Activated gamma-delta T cell (primary cell): ENCODE measurements at places on chromosomes 11 and 22.

GRCh38 chr11:126545057-126545555, 189.6 kb downstream of the ST3GAL4 start:
- DNase-seq: no peak

- DNase-seq: no peak
These were observed 4.4 kb downstream of the EXPH5 start for GRCh38 chr11:108589136-108589535.

DNA sequence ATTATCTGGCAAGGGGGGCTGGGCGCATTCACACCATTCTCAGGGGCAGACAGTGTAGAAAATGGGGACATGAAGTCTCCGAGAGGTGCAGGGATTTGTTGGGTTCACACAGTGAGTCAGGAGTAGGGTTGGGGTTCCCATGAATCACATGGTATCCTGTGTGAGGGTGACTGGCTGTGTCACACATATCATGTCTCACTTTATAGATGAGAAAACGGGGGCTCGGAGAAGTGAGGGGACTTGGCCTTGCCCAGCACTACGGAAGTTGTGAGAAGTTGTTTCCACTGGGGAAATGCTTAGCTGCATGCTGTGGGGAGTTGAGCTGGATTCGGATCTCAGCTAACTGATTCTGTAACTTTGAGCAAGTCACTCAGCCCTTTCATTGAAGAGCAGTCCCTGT, 4.2 kb downstream of the GAL3ST3 start:
- no peak for DNase-seq

DNA sequence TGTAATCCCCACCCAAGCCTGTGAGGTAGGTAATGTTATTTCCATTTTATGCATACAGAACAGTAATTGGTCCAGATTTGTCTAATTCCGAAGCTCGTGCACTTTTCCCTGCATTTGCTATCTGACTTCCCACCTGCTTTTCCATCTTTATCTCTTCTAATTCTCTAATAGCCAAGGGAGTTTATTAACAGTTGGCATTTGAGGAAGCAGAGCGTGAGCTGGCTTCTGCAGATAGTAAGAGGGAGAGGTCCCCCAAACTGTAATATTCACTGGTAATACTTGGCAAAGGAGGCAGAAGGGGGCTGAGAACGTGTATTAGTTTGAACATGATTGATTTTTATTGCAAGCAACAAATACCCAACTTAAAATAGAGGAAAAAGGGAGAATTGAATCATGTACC, 110.8 kb upstream of the SPON1 start:
- DNase-seq: no peak

- DNase-seq: no peak
These were observed 4.6 kb downstream of the TECTA start for GRCh38 chr11:121105481-121106195.

GRCh38 chr11:118924591-118925585, 838 bp downstream of the BCL9L start:
- no peak for DNase-seq

GRCh38 chr11:57493507-57494503, 21.7 kb downstream of the SLC43A1 start:
- no peak for DNase-seq

- no peak for DNase-seq
These were observed 236.3 kb downstream of the CADM1 start for GRCh38 chr11:115267871-115268270.

DNA sequence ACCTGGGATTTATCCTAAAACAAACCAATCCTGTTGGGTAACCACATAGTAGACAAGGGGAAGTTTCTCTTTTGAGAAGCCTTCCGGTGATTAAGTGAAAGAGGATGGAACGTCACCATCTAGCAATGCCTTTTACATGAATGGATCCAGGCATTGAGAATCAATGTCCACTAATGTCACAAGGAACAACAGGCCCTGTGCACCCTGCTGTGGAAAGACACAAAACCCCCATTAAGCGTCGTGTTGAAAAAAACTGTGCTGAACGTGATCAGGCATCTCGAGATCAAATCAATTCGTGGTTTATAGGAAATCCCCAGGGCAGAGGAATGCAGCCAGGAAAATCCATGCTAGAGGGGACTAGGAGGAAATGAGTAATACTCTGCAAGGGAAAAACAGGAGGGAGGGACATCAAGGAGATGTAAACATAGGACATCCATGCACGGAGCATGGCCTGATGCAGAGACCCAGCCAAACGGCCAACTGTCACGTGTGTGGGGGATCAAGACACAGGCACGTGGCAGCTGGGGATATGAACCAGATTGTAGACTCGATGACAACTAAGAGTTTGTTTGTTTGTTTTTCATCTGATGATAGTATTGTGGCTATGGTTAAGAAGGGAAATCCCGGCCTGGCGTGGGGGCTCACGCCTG, 38.6 kb upstream of the CARS1 start:
- DNase-seq: no peak

DNA sequence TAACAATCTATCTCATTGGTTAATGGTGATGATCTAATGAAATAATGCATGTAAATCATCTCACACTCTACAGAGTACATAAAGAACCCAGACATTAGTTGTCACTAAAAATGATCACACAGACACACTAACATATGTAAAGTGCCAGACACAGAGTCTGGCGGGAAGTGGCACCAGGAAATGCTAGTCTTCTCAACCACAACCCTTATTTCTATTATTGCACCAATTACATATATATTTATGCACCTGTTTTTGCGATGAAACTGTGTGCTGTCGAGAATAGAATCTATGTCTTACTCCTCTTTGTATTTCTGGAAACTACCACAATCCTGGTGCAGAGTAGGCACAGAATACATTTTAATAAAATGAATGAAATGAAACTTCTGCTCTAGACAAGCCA, 25.9 kb upstream of the POU2AF3 start:
- DNase-seq: no peak

DNA sequence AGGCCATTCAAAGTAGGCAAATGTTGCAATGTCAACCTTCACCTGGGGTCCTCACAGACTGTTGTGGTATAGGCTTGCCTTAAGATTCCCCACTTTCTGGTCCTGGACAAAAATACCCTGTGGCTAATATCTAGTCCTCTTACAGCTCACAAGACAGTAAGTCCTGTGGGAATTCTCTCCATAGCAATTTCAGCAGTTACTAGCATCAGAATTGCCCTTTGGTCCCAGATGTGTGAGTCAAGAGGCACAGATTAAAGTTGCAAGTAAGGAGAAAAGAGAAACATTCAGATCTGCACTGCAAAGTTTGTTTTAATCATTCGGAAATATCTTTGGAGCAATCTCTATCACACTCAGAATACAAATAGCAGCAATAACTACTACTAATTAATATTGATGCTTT, 420.2 kb downstream of the NTM start:
- DNase-seq: no peak

DNA sequence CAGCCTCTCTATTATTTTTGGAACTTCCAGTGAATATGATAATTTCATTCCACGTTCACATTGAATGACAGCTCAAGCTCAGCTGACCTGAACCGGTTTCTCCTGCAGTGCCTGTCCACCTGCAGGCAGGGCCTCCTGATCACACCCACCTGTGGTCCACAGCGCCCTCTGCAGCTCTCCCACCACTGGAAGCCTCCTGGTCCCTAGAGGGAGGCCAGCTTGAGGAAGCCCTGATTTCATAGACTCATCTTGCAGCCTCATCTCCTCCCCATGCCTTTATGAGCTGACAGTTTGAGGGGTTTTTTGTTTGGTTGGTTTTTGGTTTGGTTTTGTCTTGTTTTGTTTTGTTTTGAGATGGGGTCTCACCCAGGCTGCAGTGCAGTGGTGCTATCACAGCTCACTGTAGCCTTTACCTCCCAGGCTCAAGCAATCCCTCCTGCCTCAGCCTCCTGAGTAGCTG, 29.9 kb upstream of the MALAT1 start:
- no peak for DNase-seq

DNA sequence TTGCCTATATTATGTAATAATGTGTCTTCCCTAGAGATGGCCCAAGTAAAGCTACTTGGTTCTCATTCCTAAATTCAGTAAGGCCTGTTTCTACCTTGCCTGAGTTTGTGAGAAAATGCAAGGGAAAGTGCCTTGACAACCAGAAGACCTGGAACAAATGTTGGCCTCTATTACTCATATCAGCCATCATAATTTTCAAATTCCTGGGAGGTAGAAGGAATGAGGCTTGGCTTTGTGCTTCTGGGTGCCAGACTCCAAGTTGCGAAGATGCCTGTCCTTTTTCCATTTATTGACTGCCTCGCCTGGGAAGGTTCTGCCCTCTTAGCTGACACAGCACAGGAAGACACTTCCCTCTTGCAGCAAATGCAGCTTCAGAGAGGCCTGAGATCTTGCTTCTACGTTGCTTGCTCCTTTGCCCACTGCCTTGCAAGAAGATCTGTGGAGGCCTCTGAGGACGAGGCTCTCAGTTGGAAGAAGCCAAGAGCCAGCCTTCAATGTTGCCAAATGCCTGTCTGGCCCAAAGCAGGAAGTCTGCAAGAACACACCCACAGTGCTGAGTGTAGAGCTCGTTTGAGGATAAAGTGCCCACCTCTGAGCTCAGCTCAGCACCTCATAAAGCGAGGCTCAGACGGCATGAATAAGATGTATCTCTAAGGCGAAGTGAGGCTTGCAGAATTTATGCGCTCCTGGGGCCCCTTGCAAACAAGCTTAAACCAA, 120.1 kb downstream of the GALNT18 start:
- no peak for DNase-seq

GRCh38 chr22:45336971-45337431, 27.3 kb downstream of the FAM118A start:
- no peak for DNase-seq

GRCh38 chr22:50101870-50102565, 12.2 kb downstream of the MOV10L1 start:
- DNase-seq: no peak

DNA sequence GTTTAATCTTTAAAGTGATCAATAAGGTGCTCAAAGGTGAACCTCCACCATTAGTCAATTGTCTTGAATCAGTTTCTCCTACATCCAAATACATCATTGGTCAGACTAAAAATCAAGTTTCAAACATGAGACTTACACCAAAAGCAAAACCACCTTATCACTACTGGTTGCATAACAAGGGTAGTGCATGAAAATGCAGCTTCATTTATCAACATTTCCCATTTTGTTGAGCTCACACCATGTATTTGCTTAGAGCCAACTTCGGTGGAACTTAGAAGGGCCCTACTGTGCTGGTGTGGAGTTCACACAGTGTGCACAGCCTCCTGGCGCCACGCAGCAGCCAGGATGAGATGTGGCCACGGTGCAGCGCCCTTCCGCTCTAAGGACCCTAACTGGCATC, 23.1 kb upstream of the PHLDA2 start:
- no peak for DNase-seq

- DNase-seq: no peak
These were observed 740.9 kb downstream of the METTL15 start for GRCh38 chr11:28849053-28849452.

- no peak for DNase-seq
These were observed 581 bp upstream of the EIF3L start for GRCh38 chr22:37848587-37849088.

DNA sequence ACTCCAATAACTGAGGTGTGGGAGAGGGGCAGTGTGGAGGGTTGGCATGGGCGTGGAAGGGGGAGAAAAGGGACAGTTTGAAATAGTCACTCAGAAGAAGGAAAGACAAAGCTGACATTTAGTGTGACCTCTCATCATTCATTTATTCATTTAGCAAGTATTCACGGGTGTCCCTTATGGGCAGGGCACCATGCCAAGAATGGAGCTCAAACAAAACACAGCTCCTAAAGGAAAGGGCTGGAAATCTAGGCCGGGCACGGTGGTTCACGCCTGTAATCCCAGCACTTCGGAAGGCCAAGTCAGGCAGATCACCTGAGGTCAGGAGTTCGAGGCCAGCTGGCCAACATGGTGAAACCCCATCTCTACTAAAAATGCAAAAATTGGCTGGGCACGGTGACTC, 19.4 kb upstream of the DGKZ start:
- no peak for DNase-seq

DNA sequence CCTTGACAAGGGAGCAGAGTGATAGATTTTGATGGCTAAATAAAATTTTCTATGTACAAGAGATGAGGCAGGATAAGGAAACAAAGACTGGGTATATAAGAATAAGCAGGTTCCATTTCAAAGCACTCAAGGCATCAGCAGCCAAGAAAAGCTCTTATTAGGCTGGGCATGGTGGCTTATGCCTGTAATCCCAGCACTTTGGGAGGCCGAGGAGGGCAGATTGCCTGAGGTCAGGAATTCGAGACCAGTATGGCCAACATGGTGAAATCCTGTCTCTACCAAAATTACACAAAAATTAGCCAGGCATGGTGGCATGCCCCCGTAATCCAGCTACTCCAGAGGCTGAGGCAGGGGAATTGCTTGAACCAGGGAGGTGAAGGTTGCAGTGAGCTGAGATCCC, 563.4 kb upstream of the CCDC179 start:
- DNase-seq: no peak

GRCh38 chr11:46837860-46838259, 8.2 kb downstream of the CKAP5 start:
- DNase-seq: no peak

DNA sequence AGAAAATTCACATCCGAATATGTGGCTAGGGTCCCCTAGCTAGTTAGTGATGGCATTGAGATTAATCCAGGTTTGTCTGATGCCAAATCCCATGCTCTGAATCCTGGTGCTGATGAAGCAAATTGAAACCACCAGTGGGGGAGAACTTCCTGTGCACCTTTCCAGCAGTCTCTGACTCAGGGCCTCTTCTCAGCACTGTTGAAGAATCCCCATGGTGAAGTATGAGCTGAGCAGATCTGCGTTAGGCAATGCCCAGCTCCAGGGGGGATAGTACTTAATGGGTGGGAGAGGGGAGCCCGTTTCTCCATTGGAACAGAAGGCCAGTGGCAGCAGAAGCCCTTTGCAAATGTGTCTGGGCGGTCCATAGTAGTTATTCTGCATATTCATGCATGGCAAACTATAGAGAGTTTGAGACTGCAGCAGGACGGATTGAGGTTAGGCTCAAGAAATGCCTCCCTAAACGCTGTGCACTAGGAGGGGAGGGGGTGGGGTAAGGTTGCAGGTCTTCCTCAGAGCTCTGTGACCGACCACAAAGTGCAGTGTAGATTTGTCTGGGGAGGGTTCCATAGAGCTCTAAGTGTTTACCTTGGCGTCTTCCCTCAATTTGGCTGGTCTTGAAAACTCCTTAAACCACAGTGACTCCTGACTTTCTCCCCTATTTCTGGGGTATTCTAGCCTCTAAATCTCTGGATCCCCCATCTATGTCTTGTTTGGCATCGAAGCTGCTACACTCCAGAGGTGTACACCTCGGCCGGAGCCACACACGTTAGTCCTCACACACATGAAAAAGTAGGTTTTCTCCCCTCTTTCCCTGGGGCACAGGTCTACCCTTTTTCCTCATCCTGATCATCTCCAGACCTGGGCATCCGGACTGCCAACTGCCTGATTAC, 4.8 kb downstream of the POU2F3 start:
- DNase-seq: no peak

DNA sequence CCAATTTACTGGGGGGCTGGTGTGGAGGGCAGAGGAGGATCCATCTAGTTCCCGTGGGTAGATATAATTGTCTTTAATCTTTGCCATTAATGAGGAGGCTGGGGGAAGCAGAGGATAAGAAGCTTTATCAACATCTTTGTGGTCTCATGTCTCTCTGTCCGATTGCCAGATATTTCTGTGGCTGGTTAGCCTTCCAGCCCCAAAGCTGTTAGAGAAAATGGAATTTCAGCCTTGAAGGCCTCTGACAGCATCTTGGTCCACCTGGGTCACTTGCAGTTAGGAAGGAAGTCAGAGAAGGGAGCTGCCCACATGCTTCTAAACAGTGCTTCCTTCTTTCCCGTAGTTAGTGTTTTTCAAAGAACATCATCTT, 56.9 kb downstream of the ABTB2 start:
- no peak for DNase-seq
